ENCODE measurements at places on chromosomes 5 and 9.

- no peak for ATAC-seq
Observed at GRCh38 chr9:130182381-130182909, 10.2 kb downstream of the NCS1 start.

DNA sequence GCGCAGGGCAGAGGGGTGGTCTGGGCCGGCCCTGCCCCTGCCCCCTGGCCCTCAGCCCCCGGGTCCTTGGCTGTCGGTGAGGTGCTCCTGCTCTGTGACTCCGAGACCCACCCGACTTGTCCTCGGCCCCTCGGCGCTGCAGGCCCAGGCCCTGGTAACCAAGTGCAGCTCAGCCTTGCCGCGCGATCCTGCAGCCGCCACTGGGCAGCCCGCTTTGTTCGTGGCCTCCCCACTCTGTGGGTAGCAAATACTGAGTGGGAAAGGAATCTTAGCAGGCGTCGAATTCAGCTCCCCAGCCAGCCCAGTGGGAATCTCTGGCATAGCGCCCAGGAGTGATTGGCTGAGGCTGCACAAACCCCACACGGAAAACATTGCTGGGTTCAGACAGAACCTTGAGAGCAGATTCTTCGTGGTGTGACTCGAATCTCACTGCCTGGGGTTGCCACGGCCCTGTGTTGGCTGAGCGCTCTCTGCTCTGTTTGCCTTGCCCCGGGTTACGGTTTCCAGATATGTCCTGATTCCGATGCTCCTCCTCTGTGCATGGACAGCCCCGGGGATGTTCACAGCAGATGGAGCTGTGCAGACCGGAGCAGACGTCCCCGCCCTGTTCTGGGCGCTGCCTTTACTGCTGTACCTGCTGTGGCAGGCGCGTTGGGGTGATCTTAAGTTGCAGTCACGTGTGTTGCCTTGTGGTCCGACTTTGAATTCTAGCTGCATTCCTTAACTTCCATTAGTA lies 13.4 kb upstream of the EXOC3 start:
- no peak for ATAC-seq

DNA sequence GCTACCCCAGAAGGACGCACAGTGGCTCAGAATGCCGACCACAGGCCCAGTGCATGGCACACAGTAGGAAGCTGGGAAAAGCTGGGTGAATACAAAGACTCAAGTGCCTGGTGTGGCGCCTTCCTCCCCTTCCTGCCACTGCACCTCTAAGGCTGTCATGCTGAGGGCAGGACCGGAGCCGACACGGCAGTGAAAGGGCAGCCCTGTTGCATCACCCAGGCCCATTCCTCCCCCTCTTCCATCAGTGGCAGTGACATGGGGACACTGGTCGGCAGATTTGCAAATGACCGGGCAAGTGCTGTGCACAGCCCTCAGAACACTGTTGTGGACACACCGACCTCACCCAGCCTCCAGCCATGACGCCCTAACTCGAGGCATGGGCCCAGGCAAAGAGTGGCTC lies 84.0 kb downstream of the STK10 start:
- ATAC-seq, result no peak

DNA sequence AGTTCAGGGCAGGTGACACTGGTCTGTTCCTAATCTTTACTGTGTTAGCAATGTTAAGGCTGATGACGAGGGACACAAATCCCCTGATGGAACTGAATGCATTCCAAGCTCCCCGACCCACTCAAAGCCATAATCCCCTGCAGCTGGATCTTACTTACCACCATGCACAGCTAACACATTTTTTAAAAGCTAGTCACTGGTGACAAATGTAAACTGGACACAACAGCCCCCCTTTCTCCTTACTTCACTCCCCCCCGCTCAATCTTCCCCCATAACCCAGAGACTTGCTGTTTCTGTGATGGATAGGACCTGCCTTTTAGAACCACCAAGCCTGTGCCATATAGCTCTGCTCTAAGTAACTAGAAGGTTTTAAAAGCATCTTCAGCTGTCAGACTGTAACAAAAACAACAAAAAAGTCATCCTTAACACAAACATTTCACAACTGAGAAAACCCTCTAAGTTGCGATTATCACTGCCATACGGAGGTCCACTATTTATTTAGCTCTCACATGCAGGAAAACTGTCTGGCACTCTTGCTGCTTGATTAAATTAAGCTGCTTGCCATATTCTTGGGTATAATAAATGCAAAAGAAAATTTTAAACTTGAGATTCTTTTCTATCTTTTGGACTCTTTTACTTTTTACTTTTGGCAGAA lies 44.4 kb downstream of the BNC2 start:
- ATAC-seq, result no peak

GRCh38 chr5:172733974-172734346 lies 37.0 kb downstream of the DUSP1 start:
- no peak for ATAC-seq

GRCh38 chr5:148425808-148426207 lies 42.0 kb downstream of the FBXO38 start:
- ATAC-seq, result no peak

DNA sequence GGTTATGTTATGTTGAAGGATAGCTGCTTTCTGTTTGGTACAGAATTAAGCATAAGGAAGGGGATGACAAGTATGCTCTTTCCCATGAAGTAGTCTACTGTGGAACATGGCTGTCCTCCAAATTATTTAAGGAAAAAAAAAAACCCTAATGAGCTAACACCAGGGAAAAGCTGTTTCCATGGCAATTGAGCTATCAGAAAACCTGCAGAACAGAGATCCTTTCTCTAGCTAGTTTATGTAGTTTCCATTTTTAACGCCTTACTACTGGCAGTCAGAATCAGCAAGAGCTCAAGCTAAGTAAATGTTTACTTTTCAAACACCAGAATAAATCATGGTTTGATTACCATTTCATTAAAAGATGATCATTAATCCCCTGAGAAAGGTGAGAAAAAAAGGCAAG lies 287.4 kb upstream of the TARS1 start:
- no peak for ATAC-seq

DNA sequence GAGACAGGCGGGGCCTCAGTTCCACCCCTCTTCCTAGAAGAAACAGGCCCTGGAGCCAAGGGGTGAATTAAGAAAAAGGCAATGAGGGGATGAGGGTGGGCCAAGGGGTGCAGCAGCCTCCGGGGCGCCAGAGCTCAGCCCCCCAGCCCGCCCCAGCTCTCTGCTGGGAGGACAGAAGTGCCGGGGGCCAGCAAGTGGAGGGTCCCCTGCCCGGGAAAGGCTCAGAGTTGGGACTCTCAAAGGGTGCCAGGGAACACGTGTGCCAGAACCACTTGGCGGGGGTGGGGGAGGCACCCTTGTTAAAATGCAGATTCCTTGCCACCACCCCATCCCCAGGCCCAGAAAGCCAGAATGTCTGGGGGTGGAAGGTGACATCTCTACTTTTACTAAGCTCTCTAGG lies 67.6 kb upstream of the BARHL1 start:
- no peak for ATAC-seq

GRCh38 chr9:107890921-107891465 lies 401.4 kb upstream of the KLF4 start:
- no peak for ATAC-seq

DNA sequence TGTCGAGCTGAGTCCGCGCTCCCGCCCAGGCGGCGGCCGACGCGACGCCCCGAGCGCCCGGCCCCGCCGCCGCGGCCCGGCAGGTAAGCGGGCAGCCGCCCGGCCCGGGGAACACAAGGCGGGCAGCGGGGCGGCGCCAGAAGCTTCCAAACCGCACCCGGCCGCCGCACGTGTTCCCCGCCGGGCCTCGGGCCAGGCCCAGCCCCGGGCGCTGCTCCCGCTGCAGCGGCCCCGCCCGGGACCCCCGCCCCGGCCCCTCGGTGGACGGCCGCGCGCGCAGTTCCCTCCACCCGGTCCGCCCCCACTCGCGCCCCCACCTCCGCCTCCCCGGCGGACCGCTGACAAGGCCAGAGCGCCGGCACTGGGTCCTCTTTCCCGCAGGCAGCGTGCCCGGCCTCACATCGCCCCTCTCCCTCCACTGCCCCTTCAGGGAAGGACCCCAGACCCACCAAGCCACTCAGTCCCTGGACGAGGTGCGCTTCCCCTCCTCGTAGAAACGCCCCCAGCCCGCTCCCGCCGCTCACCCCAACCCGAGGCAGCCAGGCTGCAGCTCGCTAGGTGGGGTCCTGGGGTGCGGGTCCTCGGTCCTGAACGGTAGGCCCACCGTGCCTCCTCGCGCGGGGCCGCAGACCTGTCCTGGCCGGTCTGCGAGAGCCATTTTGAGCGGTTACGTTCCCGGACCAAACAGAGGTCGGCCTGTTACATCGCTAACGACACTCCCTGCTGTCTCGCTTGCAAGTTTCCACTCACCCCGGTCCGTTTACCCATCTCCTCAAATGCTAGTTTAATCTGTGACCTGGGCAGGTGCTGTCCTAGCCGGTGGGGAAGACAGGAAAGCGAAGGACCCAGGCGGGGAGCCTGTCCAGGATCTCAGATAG lies 475 bp downstream of the WDR5 start:
- peak; percentile 55 for ATAC-seq

GRCh38 chr5:9544502-9545135 lies 1.3 kb downstream of the SEMA5A start:
- no peak for ATAC-seq

GRCh38 chr5:108728566-108729241 lies 19.0 kb upstream of the FER start:
- peak; percentile 75 for ATAC-seq

GRCh38 chr5:177162379-177162778 lies 28.8 kb downstream of the NSD1 start:
- ATAC-seq, result no peak

DNA sequence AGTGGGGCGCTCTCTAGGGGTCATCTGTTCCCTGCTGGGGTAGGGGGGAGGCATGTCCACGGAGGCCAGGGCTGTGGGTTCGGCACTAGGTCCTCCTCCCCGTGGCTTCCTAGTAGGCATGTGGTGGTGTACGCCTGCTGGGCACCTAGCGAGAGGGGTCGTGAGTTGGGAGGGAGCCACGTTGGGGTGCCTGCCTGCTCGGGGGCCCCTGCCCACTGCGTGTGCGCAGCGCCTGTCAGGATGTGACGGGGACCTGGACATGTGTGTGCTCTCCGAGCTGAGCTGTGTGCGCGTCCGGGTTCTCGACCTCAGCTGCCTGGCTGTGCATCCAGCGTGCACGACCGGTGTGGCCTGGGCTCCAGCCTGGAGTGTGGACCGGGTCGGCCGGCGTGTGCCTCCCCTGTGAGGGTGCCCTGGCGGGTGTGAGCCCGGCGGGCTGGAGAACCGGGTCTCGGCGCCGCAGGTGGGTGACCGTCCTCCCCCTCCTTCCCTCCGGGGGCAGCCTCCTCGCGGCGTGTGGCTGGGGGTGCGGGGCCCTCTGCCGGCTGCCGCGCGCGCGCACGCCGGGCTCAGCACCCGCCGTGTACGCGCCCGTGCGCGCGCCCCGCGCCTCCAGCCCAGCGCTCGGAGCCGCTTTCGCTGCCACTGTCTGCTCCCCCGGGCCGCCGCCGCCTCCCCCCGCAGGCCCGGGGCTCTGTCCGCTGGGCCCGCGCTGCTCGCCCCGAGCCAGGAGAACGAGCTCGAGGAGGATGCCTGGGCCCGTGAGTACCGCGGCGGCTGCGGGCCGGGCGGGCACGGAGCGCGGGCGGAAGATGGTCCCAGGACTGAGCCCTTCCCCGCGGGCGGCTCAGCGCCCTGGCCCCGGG lies at the start of gene PRR7:
PRR7 (plus strand) TSS at position 615 of the 866 bp plus-strand sequence. CDS start 8,254 bp downstream, outside the sequence.
- ATAC-seq, result peak; percentile 83

DNA sequence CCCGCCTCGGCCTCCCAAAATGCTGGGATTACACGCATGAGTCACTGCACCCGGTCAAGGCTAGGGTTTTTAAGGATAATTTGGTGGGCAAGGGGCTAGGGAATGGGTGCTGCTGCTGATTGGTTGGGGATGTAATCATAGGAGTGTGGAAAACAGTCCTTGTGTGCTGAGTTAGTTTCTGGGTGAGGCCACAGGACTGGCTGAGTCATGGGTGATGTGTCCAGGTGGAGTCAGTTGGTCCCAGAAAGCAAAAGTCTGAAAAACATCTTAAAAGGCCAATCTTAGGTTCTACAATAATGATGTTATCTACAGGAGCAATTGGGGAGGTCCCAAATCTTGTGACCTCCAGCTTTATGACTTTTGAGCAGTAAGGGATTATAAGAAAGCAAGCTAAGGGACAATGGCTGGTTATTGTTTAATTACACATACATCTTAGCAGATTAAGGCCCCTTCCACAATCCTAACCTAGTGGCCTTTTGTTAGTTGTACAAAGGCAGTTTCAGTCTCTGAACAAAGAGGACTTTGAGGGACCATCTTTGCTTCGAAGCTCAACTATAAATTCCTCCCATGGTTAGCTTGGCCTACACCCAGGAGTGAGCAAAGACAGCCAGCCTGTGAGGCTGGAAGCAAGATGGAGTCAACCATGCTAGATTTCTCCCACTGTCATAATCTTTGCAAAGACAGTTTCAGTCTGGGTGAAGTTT lies 5.5 kb upstream of the AOPEP start:
- ATAC-seq, result no peak

DNA sequence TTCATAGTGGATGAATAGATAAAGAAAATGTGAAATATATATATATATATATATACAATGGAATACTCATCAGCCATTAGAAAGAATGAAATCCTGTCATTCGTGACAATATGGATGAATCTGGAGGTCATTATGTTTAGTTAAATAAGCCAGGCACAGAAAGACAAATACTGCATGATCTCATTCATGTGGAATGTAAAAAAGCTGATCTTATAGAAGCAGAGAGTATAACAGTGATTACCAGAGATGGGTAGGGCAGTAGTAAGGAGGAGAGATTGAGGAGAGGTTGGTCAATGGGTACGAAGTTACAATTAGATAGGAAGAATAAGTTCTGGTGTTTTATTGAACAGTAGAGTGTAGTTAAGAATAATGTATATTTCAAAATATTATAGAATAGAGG lies 19.7 kb upstream of the PCDHAC2 start:
- no peak for ATAC-seq

DNA sequence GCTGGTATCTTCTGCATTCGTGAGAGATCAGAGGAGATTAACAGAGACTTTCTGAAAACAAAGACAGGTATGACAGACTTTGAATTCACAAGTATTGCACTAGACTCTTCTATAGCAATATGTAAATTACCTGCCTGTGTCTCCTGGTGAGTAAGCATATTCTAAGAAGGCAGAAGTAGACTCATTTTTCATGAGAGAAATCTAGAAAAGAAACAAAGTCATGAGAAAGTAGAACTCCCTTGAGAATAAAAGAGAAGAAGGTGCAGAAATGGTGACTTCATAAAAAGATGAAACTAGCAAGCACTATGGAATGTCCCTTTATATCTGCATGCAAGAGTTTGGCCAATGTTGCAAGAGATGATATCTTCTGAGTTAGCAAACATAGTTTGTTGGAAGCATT lies 419.8 kb downstream of the DMRT2 start:
- peak; percentile 46 for ATAC-seq

- ATAC-seq, result no peak
Observed at GRCh38 chr9:33795819-33796218, 458 bp downstream of the PRSS3 start.
